Fibroblast of mammary gland (primary cell): ENCODE measurements at places on chromosomes 13 and 19.

- DNase-seq = no peak
Measured at GRCh38 chr13:80462567-80462966, 121.6 kb upstream of the SPRY2 start.

GRCh38 chr13:99316657-99317256, 9.6 kb upstream of the GPR183 start:
- no peak for DNase-seq

DNA sequence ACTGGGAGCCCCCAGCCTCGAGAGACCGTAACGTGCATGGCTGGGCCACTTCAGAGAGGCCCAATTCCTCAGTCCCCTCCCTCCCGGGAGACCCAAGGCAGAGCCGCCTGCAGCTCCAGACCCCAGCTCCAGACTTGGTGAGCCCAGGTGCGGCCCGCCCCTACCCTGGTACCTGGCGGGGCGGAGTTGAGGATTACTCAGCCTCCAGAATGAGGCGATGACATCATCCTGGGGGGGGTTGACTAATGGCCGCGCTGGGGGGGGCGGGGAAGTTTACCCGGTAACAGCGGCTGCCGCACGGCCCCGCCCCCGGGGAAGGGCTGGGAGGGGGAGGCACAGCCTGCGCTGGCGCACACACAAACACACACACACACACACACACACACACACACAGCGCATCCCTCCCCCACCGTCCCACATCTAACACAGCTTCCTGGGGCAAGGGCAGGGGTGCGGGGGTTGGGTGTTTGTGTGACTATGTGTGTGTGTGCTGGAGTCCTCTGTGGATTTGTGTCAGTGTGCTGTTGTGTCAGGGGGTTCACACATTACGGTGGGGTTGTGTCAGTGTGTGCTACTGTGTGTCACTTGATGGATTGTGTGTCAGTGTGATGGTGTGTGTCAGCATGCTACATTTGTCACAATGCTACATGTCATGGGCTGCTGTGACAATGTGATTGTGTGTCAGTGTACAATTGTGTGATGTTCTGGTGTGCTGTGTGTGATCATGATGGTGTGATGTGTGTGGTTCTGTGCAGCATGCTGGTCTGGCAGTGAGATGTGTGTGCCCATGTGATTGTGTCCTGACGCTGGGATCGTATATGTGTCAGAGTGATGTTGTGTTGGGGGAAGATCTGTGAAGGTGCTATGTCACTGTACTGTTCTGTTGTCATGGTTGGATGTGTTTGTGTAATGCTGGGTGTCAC, 10.3 kb upstream of the BBC3 start:
- peak; percentile 71 for DNase-seq

DNA sequence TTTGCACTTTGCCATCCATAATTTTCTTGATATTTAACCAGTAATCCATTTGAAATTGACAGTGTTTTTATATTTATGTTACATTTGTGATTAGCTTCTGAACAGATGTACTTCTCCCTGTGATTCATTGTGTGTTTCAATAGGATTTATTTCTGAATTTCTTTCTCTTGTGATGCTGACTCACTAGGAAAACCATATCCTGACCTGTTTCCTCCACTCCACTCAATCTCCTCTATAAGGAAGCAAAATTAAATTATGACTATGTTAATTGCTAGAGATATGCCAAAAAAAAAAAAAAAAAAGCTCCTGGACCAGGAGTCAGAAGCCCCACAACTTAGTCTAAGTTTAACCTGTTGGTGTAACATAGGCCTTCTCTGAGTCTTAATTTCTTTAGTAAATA, 614.6 kb upstream of the SPRY2 start:
- peak; percentile 45 for DNase-seq

GRCh38 chr13:113667771-113668490, 912 bp downstream of the GRK1 start:
- no peak for DNase-seq

GRCh38 chr13:21538753-21539152, 65.2 kb downstream of the MICU2 start:
- no peak for DNase-seq

DNA sequence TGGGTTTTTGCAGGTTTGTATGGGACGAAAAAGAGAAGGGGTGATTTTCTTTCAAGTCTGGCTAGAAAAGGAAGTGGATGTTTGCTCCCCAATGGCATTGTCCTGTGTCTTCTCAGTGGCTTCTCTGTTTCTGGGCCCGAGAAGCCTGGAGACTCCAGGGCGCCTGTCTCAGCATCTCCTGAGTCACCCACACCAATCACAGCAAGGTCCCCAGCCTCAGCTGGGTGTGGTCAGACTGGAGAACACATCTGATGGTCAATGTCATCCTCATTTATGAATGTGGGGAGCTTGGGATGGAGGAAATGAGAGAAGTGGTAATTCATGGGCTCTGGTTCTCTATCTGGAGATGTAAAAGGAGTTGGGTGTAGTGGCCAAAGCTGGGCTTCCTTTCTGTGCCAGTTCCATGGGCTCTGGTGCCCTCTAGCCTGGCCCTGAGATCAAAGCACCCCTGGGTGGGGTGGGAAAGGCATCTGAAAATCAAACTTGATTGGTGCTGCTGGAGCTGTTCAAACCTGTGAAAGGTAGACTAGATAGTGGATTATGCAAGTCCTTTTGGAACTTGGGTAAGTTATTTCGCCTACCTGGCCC, 13.4 kb downstream of the RASL11A start:
- DNase-seq = peak; percentile 44

DNA sequence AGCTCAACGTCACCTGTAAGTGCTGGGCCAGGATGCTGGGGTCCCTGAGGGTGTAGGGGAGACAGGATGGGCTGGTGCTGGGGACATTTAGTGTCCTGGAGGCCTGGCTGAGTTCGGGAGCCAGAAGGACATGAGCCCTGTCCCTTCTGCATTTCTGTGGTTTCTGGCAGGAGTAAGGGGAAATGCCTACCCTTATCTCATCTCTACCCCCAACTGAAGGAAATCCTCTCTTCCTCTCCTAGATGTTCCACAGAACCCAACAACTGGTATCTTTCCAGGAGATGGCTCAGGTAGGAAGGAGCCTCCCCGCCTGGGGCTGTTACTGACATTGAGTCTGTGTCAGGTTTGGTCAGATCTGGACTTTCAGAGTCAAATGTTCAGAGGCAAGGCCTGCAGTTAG, 1.2 kb downstream of the CD33 start:
- no peak for DNase-seq

DNA sequence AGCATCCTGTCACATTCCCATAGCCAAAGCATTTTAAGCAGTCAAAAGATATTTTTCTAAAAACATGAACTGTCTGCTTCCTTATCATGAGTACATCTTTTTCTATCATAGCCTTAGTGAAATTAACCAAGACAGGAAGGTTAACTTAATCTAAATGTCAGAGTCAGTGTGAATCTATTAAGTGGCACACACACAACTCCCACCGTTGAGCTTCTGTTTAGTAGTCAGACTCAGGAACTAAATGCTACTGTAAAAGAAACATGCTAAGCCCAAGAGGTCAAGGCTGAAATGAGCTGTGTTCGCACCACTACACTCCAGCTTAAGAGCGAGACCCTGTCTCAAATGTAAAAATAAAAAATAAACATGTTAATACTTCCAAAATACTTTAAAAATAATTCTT, 7.7 kb upstream of the POU4F1 start:
- DNase-seq = no peak

DNA sequence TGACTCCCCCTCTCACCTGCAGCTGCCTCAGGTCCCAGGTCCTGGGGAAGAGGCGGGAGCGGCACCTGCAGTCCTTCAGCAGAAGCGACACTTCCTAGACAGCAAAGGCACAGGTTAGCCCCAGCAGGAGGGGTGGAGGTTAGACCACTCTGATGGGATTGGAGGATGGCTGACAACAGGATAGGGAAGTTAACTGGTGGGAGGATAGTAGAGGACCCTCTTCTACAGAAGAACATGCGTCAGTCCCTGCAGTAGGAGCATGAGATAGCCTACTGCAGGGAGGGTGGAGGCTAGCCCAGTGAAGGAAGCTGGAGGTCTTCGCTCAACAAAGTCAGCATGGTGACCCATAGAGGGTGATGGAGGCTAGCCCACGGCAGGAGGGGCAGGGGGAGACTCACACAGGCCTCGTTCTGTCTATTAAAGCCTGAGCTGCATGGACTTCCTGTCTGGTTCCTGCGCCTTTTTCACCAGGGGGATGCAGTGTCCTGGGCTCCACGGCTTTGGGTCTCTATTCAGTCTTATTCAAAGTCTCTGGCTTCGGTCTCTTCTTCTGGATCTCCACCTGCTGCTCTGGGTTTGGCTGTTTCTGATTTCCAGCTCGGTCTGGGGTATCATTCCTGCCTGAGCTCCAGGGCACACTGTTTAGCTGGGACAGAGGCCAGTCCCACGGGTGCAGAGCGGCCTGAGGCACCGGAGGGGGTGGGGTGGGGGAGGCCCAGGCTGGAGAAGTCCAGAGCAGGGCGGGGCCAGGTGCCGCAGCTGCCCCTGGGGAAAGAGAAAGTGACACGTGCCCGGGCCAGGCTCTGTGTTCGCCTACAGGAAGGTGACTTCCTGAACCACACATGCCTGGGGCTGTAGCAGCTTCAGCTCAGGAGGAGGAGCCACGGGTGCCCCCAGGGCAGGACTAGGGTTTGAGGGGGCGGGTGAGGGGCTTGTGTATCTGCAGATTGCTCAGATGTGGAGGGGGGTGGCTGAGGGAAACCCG, 7.3 kb downstream of the IFNL3 start:
- no peak for DNase-seq
